ENCODE measurements at places on chromosomes 16 and 17. TPM values are rescaled to one million over a fixed set of nuclear protein-coding genes. Genes with fewer than 3 reads are reported as not detected.

The VWA3A gene
- total RNA-seq, result 0.42 TPM

The KCNG4 gene
- not detected for total RNA-seq

The C16orf95 gene
- total RNA-seq, result 4.9 TPM

The NOL11 gene
- total RNA-seq, result 48.9 TPM

The TSC2 gene
- total RNA-seq, result 113 TPM

The CASKIN2 gene
- total RNA-seq, result 2.3 TPM

The RNU2-1 gene
- total RNA-seq, result 7,127 TPM

The RASL10B gene
- 0.09 TPM for total RNA-seq

The SLC13A2 gene
- not detected for total RNA-seq

The HDAC5 gene
- total RNA-seq, result 48.4 TPM

The JUP gene
- 10.1 TPM for total RNA-seq

The RPRML gene
- total RNA-seq, result not detected

The TMC6 gene
- total RNA-seq, result 646 TPM

The ANKRD40CL gene
- total RNA-seq, result not detected

The RSPRY1 gene
- 29.5 TPM for total RNA-seq

The KRT23 gene
- not detected for total RNA-seq

The PLXDC1 gene
- 17.9 TPM for total RNA-seq

The PAGR1 gene
- total RNA-seq, result 34.3 TPM

The CMTM2 gene
- total RNA-seq, result 1.3 TPM

The KREMEN2 gene
- not detected for total RNA-seq

The DEXI gene
- total RNA-seq, result 31.4 TPM

The KRTAP17-1 gene
- total RNA-seq, result not detected

The CSH1 gene
- total RNA-seq, result not detected

The PIGL gene
- 42.1 TPM for total RNA-seq

The NPIPA5 gene
- 25.5 TPM for total RNA-seq

Data from activated naive CD8-positive, alpha-beta T cell treated with anti-CD3 and anti-CD28 coated beads, Interleukin-2, amount 10 ng/mL, durations not matched to agents 7 days and 5 days (primary cell).